LNCaP clone FGC (cell line): ENCODE measurements at places on chromosomes 1 and 21.

DNA sequence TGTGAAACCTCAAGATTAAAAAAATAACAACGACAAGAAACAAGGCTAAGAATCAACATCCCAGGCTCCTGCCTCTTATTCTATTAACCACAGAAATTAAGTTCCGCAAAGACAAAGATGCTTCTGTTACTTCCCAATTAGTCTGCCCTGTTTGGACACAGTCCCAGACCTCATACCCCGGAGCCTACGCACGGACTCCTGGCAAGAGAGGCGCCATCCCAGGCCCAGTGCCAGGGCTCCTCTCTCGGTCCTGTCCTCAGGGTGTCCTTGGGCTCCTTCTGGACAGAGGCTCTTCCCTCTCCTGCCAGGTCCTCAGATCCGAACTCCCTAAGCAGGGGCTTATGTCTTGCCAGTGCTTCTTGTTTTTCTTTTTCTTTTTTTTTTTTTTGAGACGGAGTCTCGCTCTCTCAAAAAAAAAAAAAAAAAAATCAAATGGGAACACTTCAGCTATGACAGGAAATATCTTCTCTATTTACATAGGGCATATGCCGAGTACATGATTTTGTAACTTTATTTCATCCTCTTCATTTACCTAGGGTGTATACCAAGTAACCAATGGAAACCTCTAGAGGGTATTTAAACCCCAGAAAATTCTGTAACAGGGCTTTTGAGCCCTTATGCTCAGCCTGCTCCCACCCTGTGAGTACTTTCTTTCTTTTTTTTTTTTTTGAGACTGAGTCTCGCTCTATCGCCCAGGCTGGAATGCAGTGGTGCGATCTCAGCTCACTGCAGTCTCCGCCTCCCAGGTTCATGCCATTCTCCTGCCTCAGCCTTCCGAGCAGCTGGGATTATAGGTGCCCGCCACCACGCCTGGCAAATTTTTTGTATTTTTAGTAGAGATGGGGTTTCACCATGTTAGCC is 11.7 kb upstream of the ENO1 start:
- peak; percentile 77 for DNase-seq

DNA sequence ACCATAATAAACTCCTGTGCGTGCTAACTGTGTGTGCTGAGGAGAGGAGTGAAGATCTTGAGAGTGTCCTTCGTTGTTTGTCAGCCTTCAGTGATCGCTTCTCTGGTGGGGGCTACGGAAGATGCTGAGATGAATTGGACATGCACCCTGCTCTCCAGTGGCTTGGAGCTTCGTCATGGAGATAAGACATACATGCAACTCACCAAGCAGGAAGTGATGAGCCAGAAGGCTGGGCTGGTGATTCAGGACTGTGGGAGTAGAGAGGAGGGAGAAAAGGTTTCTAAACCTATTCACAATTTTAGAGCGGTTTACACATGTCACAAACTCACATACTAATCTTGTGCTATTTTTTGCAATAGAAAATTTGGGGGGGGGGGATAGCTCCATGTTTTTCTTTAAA is 128.9 kb upstream of the ADAR start:
- no peak for DNase-seq

DNA sequence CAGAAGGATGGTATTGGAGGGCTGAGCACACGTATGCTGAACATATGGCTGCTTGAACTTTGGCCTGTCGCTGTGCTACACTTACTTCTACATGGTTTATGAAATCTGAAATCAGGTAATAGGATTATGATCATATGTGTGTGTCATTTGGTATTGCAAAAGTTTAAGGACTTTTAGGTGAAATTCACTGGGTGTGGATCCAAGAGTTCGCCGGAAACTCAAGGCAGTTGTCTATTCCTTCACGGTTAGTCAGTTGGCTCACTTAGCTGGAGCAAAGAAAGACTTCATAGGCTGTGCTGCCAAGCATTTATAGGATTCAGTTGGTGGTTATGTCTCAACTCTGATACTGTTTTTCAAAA is 927 bp downstream of the UAP1 start:
- DNase-seq: no peak

DNA sequence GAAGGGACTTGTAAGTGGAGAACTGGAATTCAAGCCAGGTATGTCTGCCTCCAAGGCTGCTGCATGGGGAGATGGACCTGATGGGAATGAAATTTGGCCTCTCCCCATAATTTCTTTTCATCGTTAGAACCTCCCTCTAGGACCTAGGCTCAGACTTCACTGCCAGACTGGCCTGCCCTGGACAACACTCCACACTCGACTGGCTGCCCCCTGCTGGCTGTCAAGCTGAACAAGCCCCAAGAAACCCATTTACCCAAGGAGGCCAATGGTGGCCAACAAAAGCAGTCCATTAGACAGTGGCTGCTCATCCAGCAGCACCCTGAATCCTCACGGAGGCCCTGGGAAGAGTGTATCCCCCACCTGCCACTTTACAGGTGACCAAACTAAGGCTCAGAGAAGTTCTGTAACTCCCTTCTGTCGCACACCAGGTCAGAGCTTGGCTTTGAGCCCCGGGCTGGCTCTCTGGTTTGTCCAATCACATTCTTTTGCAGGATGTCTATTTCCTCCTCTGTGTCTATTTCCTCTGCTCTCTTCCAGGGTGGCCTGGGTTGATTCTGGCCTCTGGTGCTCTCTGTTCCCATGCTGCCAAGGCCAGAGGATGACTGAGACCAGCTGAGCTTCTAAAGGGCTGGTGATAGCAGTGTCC is 3.8 kb downstream of the RNF186 start:
- DNase-seq: no peak

GRCh38 chr21:28608646-28609045 is 384.0 kb downstream of the LTN1 start:
- no peak for DNase-seq

GRCh38 chr1:84827976-84828375 is 65.0 kb downstream of the LPAR3 start:
- no peak for DNase-seq

DNA sequence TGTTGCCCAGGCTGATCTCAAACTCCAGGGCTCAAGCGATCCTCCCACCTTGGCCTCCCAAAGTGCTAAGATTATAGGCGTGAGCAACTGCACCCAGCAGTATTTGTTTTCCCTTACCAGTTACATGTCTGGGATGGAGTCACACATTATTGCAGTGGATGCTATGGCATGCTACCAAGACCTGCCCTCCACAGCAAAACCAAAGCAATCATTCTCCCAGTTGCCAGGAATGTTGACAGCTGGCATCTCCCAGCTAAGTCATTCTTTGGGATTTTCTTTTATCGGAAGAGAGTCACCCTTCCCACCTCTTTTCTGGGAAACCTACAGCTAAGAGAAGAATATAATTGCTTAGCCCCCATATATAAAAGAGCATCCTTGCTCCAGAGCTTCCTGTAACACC is 49.4 kb upstream of the RGS7 start:
- no peak for DNase-seq

GRCh38 chr21:15840406-15840805 is 110.6 kb downstream of the USP25 start:
- DNase-seq: no peak

- no peak for DNase-seq
Observed at GRCh38 chr21:45026826-45027225, 47.6 kb upstream of the ADARB1 start.

DNA sequence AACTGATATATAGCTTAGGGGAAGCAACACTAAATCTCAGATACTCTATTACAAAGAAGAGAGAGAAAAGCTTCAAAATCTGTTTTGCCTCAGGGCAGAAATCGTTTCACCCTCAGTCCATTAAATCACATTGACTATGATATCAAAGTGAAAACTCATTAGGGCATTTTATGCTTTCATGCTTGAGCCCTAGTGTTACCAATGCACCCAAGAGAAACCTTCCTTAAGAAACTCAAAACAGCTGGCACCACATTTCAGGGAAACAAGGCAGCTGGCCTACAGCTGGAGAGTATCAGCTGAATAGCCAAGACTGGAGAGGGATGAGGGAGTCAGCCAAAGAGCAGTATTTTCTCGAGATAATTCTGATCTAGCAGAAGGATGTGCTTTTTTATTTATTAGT is 14.9 kb downstream of the COLGALT2 start:
- no peak for DNase-seq

GRCh38 chr1:225691861-225692516 is 39.1 kb upstream of the ENAH start:
- no peak for DNase-seq

DNA sequence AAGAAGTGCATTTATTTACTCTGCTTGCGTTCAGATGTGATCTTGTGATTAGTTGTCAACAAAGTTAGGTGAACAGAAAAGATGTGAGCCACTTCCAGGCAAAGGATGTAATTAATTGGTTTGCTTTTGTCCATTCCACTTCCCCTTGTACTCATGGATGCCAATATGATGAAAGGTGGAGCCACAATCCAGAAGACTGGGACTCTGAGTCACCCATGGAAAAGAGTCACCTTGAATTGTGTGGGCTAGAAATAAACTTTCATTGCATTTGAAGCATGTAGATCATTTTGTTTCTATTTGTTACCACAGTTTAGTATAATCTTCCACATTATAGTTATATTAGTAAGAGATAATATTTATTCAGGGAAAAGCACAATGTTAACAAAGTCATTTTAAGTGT is 684.2 kb downstream of the LTN1 start:
- DNase-seq: no peak

GRCh38 chr1:212228591-212229119 is 56.6 kb upstream of the PPP2R5A start:
- peak; percentile 95 for DNase-seq

GRCh38 chr1:86704972-86705664 is 742 bp downstream of the SH3GLB1 start:
- no peak for DNase-seq

GRCh38 chr1:235917267-235917811 is 50.6 kb upstream of the LYST start:
- no peak for DNase-seq

- no peak for DNase-seq
Observed at GRCh38 chr1:38005195-38006007, at the start of gene FHL3. TSS of gene FHL3 (minus strand) at chr1:38005514. CDS start at chr1:37999412, 6,102 bp downstream.

DNA sequence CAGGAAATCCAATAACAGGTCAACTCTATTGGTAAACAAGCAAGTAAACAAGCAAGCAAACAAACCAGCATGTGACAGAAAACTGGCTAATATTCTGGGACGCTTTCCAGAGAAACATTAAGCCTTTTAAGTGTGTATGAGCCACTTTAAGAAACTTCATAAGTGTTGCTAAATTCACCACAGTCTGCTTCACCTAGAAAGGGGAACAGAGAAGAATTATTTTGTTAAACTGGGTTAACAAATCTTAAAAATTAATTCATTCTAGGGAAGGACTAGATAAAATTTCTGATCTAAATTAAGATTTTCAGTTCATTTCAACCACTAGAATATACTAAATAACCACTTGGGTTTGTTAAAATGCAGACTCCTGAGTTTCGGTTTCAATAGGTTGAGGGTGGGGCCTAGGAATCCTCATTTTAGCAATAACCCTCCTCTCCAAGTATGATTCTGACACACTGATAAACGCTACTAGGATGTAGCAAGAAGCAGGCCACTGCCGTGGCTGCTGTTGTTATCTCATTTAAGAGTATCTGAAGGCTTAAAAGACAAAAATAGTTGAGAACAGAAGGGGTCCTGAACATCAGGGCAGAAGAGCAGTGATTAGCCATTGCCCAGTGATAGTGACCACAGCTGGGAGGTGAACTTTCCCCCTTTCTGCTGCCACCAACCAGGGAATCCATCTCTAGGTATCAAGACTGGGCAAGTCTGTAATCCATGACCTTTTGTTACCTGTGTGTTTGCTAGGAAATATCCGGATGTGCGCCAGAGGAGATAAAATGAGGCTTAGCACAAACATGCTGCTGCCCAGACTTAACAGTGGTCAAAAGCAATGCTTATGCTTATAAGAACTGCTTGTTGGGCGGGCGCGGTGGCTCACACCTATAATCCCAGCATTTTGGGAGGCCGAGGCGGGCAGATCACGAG is 11.2 kb downstream of the CREG1 start:
- DNase-seq: peak; percentile 87

GRCh38 chr1:246893191-246893939 is 38.4 kb downstream of the AHCTF1 start:
- DNase-seq: no peak

- DNase-seq: no peak
Observed at GRCh38 chr1:202967684-202968281, 726 bp upstream of the CYB5R1 start.

- DNase-seq: no peak
Observed at GRCh38 chr1:171486048-171486519, 754 bp downstream of the PRRC2C start.

GRCh38 chr1:239112101-239112935 is 274.1 kb upstream of the CHRM3 start:
- peak; percentile 23 for DNase-seq

DNA sequence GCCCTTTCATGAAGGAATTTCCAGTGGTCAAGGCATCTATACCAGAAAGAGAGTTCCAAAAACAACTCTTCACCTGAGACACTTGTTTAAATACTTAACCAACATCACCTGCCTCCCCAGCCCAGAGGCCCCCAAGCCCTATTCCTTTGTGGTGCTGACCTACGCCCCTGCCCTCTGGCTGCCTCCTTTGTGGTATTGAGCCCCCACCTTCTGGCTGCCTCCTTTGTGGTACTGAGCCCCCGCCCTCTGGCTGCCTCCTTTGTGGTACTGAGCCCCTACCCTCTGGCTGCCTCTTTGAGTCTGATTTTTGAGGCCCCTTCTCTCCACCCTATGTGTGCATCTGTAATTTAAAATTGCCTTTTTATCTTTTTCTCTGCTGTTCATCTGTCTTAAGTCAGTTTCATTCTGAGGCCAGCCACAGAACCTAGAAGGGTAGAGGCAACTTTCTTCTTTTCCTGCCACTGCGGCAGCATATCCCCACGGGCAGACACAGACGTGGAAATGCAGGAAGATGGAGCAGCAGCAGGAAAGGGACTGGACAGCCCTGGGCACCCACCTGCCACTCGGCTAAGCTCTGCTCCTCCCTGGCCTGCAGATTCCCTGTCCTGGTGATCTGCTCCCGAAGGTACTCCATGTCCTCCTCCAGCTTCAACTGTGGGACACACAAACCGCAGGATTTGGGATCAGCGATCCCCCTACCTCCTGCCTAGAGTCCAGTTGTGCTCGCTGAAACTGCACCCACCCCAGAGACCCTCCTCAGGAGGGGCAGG is 3.2 kb downstream of the TRIM17 start:
- no peak for DNase-seq

GRCh38 chr1:208157769-208158168 is 86.4 kb downstream of the PLXNA2 start:
- DNase-seq: no peak

DNA sequence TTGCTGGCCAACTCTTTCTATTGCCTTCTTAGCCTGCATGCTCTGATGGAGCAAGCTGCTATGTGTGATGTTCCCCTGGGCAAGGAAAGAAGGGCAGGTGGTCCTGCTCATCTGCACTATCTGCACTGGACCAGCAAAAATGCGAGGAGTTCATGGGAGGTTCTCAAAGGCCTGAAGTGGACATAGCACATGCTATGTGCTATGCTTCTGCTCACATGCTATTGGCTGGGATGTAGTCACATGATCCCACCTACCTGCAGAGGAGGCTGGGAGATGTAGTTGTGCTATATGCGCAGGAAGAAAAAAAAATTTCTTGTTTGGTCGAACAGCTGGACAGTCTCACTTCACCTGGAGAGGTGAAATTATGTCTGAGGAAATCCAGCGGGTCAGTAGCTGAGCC is 587.7 kb downstream of the MATN1 start:
- no peak for DNase-seq

GRCh38 chr1:67339623-67340343 is 32.1 kb downstream of the IL12RB2 start:
- DNase-seq: no peak

- no peak for DNase-seq
Observed at GRCh38 chr1:23558872-23559135, 497 bp downstream of the ID3 start.

- DNase-seq: no peak
Observed at GRCh38 chr1:21337454-21337927, 47.2 kb upstream of the ECE1 start.

- no peak for DNase-seq
Observed at GRCh38 chr1:115063228-115063901, 25.9 kb downstream of the TSPAN2 start.
